SIG-M5 (cell line): ENCODE measurements at places on chromosomes 12 and 14.

DNA sequence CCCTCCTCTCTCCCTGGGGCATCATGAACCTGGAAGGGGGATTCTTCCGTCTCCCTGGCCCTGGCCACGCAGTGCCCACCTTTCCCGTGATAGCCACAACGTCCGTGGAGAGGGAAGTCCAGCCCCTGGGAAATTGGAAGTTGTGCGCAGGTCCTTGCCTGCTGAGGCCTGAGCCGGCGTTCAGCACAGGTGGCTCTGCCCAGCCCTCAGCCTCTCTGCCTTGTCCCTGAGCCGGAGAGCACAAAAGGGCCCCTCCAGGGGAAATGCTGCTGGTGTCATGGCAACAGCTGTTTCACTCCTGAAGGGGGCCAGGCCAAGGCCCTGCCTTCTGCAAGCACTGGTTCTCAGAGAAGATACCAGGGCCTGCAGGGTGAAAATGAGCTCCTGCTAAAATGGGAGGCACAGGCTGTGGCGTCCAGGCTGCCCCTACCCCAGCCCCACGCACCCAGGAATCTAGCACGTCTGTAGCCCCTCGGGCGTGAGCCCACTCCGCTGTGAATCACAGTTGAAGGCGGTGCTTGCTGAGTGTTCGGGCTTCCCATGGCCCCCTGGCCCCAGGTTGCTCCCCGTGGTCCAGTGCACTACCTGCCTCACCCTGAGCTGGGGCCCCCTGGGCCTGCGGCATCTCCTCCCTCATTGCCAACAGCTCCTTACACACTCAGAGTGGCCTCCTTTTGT is 149.4 kb downstream of the ADGRD1 start:
- DNase-seq = no peak

DNA sequence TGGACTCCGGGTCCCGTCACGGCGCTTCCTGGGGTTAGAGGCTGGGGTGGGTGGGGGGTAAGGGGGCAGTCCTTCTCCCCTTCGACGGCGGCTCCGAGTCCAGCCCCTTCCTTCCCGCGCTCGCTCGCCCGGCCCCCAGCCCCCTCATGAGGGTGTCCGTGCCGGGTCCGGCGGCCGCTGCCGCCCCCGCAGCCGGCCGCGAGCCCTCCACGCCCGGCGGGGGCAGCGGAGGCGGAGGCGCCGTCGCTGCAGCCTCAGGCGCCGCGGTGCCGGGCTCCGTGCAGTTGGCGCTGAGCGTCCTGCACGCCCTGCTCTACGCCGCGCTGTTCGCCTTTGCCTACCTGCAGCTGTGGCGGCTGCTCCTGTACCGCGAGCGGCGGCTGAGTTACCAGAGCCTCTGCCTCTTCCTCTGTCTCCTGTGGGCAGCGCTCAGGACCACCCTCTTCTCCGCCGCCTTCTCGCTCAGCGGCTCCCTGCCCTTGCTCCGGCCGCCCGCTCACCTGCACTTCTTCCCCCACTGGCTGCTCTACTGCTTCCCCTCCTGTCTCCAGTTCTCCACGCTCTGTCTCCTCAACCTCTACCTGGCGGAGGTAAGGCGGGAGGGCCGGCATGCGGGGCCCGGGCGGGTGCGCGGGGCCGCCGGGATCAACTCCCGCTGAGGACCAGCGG is 500 bp downstream of the GPR137C start:
- no peak for DNase-seq

DNA sequence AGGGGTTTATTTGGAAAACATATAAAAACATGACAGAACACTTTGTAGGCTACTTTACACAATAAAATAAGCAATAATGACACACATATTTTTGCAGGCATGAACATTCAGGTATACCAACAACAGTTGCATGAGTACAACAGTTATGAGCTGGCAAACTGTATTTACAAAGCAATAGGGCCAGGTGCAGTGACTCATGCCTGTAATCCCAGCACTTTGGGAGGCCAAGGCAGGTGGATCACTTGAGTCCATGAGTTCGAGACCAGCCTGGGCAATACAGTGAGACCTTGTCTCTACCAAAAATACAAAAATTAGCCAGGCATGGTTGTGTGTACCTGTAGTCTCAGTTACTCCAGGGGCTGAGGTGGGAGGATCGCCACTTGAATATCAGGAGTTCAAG is 101.1 kb downstream of the BMP4 start:
- DNase-seq = no peak

DNA sequence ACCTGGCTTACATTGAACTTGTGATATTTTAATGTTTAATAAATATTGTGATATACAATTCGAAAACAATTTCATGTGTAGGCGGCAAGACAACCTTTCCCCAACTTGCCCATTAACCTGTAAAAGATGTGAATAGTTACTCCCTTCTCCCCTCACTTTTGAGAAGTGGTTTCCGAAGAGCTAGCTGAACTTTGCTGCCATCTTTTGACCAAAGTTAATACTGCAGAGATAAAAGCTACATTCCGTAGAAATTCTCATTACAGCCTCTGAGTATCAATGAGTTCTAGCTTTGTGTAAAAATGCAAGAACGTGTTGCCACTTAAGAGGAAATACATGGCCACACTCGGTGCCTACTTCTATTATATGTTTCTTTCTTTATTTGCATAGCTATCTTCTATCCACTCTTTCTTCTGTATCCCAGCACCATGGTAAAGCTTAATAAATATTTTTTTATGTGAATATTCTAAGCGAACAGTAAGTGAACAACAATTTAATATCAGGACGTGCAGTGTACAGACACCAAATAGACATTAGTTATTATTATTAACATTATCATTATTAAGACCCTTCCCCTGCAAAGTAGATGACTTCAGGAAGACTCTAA is 105.1 kb upstream of the TMEM260 start:
- DNase-seq = no peak

DNA sequence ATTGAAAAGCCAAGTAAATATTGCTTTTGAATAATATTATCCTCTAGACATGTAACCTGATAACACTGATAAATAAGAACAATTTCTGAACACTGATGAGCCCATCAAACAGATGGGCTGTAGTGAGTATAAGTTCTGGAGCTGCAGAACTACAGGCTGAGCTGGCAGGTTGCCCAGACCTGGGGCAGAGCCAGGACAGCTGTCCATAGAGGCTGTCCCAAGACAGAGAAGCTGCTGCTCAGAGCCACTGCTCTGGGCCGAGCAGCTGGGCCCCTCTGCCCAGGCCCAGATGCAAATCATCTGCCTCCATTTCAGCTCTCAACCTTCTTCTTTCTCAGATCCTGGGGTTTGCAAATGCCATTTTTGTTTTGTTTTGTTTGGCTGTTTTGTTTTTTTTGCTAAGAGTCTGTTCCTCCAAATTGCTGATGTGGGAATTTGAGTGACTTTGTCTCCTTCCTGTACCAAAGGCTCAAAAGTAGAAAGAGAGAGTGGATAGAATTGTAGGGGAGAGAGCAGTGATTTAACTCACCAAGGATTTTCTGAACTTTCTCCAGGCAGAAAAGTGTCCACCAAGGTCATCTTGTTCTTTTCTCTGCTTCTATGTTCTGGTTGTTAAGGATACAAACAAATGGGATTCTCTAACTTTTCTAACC is 4.0 kb upstream of the TESPA1 start:
- no peak for DNase-seq

- no peak for DNase-seq
Observed at GRCh38 chr14:29755311-29756018, 172.2 kb downstream of the PRKD1 start.

- no peak for DNase-seq
Observed at GRCh38 chr12:107845980-107846659, 71.6 kb downstream of the ASCL4 start.
